ENCODE measurements at places on chromosomes 13 and 19.

- no peak for DNase-seq
Observed at GRCh38 chr19:5991244-5991838, 13.4 kb upstream of the RANBP3 start.

DNA sequence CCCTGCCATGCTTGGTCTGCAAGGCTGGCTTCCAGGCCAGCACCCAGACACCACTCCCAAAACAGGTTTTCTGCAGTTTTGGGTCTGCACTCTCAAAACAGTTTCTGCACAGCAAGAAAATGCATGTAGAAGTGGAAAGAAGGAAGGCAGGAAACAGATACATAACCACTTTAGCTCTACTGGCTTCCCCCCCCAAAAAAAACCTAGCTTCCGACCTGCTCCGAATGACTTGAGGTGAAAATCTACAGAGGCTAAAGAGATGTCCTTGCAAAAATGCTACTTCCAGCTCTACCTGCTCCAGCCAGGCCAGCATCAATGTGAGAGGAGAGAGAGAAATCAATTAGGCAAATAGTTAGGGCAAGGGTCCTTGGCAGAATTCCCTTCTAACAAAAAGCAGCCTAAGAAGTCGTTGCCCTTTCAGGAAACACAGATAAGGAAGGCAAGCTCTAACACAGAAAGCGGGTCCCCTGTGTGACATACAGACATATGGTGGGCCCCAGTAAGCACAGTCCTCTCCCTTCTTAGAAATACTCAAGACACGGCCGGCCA is 3.4 kb downstream of the C19orf12 start:
- DNase-seq, result no peak

GRCh38 chr13:46490129-46490528 is 62.8 kb upstream of the LRCH1 start:
- no peak for DNase-seq

- no peak for DNase-seq
Observed at GRCh38 chr19:16067205-16067938, 8.9 kb upstream of the TPM4 start.

DNA sequence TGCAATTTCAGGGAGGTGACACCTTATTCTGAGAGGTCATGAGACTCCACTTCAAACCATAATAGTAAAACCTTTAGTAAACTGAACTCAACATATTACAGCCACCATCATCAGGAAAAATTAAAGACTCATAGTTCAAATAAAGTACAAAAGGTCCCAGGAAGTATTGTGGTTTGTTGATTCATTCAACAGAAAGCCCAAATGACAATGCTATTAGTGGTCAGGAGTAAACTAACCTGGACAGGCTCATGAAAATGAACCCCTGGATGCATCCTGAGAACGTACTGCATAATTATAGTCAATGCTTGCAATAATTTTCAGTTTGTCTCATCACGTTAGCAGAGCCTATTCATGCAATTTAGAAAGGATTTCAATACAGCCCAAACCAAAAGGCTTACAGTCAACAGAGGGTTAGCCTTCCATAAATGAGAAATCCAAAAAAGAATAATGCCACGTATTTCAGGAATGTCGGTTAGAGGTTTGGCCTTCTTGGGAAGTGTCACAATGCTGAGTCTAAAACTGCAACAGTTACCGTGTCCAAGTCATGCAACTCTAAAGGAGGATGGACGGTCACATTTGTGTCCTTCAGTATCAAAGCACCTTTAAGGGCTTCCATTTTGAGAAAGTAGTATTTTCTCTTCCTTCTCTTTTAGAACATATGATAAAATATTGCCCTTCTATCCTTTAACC is 280.8 kb downstream of the ABCC4 start:
- DNase-seq, result no peak

- DNase-seq, result no peak
Observed at GRCh38 chr13:106400289-106400688, 135.2 kb downstream of the EFNB2 start.

GRCh38 chr19:32921624-32922023 is 50.1 kb downstream of the CEP89 start:
- DNase-seq, result no peak

DNA sequence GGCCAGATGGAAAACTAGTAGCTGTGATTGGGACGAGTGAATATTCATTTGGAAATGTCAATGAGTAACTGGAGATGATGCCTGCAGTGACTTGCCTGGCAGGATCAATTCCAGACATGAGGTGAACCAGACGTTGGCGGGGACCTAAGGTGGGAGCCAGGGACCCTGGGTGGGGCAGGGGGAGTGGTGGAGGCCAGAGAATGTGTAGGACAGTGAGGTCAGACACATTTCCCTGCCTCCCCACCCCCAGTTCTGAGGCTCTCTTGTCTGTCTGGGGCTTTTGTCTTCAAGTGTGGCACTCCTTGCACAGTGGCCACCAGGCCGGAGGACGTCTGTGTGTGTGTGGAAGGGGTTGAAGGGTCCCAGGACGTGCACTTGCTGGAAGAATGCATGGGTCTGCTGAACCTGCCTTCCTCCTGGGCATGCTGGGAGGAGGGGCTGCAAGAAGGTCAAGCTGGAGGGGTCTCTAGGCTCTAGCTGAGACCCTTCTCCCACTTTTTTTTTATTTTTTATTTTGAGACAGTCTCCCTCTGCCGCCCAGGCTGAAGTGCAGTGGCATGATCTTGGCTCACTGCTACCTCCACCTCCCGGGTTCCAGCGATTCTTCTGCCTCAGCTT is 51.6 kb downstream of the CHST8 start:
- no peak for DNase-seq

DNA sequence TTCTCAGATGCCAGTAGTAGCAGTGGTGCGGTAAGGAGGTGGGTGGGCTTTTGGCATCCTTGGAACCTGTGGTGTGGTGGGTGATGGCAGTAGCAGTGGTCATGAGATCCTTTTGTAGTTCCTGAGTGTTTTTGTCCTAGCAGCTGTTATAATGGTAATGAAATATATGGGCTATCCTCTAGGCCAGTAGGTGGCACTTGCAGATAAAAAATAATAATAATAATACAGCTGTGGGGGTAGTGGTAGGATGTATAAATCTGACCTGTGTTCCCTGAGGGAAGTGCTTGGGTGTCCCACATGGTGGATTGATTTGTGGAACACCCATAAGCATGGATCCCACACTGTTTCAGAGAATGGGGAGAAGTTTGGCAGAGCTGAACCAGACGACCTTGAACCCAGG is 334.0 kb downstream of the SLITRK5 start:
- DNase-seq, result no peak

DNA sequence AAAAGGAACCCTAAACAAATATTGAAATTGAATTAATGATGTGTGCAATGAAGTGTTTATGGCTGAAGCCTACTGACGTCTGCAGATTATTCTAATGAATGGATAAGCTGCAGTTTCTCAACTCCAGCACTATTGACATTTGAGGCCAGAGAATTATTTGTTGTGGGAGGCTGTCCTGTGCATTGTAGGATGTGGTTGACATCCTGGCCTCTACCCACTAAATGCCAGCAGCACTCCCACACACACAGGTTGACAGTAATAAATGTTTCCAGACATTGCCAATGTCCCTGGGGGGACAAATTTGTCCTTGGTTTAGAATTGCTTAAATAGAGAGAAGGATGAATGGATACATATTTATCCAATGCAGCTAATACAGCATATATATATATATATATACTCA is 19.2 kb upstream of the MYH14 start:
- no peak for DNase-seq

DNA sequence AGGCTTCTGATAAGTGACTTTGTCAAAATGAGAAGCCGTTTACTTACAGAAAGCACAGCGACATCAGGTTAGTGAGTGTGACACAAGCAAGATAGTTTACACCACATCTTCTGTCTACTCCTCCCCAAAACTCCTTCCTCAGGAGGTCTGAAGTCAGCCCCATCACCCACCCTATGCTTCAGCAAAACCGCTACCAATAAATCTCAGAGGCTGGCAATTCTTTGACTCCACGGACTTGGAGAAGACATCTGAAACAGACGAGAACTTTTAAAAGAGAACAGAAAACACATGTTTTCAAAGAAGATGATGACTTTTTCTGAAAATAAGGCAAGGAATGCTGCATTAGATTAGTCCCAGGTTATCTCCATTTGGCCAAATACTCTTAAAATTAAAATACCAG is 261.1 kb downstream of the TBC1D4 start:
- DNase-seq, result no peak

GRCh38 chr19:33740811-33741396 is 55.8 kb upstream of the KCTD15 start:
- DNase-seq, result peak; percentile 92

GRCh38 chr19:13610039-13610691 is 103.9 kb upstream of the CACNA1A start:
- DNase-seq, result peak; percentile 63

DNA sequence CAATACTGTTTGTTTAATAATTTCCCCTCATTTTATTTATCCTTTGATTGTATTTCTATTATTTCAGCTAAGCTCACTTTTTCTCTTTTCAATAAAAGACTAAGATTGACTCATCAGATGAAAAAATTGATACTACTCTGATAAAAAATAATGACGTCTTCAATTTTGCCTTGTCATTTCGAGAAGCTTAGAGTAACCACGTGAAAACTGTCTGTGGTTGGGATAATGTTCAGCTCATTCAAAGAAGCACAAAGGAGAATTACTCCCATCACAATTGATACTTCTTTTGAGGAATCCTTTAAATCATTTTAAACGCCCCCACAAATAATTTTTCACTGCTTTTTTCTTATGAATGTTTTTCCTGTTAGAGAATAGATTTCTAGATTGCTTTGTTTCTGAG is 318.7 kb upstream of the SLITRK1 start:
- DNase-seq, result no peak

- DNase-seq, result no peak
Observed at GRCh38 chr13:110759710-110760109, 46.2 kb downstream of the ING1 start.

GRCh38 chr13:114045113-114045735 is 71.3 kb upstream of the C13orf46 start:
- no peak for DNase-seq

DNA sequence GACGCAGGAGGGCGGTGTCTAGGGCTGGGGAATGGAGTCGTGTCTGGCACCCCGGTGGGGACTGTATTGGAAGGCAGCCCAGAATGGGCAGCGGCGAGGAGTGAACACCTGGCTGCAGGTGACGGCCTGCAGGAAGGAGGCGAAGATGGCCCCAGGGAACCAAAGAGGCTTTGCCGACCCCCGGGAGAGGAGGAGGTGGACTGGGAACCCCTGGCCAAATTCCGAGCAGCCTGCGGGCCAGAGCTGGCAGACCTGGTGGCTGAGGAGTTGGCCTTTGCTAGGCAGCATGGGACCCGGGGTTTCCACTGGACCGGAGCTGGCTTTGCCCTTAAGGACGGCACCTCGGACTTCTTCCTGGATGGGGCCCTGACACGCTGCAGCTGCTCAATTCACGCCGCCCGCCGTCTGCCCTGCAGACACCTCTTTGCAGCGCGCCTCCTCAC is 25.9 kb downstream of the ZSWIM9 start:
- peak; percentile 10 for DNase-seq

DNA sequence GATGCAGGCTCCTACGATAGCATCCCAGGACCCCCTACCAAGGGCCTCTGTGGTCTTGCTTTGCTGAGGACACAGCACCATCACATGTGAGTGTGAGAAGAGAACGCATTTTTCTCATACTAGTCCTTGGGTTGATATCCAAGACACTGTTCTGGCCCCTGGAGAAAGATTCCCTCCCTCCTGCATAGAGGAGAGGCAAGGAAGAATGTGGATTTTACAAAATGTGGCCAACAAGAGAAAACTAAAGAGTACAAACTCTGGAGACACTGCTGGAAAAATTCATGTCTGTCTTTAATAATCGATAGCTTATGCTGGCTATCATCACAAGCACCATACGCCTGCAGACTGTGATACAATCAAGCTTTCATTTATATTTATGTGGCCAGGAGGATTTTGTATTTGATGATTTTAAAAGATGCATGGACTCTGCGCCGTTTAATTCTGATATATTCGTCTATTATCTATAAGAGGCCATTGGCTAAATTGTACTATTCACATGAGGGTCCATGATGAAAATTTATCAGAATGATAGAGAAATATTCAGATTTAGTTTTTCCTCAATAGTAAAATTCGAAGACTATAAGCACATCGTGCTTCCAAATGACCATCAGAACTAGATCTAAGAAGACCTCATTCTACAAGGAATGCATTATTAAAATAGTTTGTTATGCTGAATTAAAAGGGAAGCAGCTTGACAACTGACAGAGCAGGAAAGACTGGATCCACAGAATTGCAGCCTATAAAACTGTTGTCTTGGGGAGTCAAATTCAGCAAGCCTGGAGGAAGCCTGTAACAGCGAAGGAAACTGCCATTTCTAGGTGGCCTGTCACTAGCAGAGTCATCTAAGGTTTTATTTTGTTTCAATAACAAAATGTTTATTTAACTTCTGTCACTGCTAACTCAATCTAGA is 578.7 kb downstream of the DIAPH3 start:
- no peak for DNase-seq

- no peak for DNase-seq
Observed at GRCh38 chr13:77745784-77746183, 48.3 kb downstream of the SLAIN1 start.

GRCh38 chr13:112062072-112062567 is 4.8 kb upstream of the SOX1 start:
- DNase-seq, result no peak

GRCh38 chr13:109764470-109765291 is 21.7 kb downstream of the IRS2 start:
- peak; percentile 12 for DNase-seq

GRCh38 chr19:50889638-50890037 is 16.4 kb downstream of the KLK2 start:
- DNase-seq, result no peak

GRCh38 chr19:27909185-27909840 is 1303.6 kb downstream of the UQCRFS1 start:
- DNase-seq, result no peak

DNA sequence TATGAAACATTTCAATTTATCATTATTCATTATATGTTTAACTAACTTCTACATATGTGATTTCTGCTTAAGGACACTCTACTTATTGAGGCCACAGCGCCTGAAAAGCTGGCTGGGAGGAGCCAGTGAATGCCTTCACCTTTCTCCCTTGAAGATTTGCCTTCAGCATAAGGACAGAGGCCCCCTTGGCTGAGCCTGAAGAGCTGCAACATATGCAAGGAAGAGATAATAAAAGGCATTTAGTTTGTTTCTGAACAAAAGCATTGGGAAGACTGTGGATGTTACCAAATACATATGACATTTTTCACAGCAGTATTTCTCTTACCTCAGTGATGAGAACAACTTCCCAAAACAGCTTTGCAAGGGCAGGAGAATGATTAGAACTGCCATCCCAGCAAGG is 92.1 kb downstream of the ABCC4 start:
- DNase-seq, result no peak

- DNase-seq, result no peak
Observed at GRCh38 chr13:34464011-34464410, 478.1 kb upstream of the NBEA start.

GRCh38 chr13:44305917-44306370 is 67.7 kb upstream of the SERP2 start:
- DNase-seq, result peak; percentile 19
